Activated T-cell treated with anti-CD3 and anti-CD28 coated beads, Interleukin-2, amount 50 U/mL, for 1 hour (primary cell): ENCODE measurements at places on chromosomes 1 and 21.

GRCh38 chr1:6852136-6852890, 67.1 kb downstream of the CAMTA1 start:
- no peak for DNase-seq

DNA sequence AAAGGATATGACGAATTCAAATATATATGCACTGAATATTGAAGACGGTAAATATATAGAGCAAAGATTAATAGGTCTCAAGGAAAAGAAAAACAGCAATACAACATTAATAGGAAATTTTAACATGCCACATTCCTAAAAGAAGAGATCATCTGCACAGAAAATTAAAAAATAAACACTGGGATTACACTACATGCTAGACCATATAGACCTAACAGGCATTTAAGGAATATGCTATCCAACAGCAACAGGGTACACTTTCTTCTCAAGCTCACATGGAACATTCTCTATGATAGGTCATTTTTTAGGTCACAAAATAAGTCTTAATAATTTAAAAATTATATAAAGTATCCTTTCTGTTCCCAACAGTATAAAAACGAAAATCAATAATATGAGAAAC, 1038.3 kb downstream of the KCNT2 start:
- DNase-seq, result no peak

DNA sequence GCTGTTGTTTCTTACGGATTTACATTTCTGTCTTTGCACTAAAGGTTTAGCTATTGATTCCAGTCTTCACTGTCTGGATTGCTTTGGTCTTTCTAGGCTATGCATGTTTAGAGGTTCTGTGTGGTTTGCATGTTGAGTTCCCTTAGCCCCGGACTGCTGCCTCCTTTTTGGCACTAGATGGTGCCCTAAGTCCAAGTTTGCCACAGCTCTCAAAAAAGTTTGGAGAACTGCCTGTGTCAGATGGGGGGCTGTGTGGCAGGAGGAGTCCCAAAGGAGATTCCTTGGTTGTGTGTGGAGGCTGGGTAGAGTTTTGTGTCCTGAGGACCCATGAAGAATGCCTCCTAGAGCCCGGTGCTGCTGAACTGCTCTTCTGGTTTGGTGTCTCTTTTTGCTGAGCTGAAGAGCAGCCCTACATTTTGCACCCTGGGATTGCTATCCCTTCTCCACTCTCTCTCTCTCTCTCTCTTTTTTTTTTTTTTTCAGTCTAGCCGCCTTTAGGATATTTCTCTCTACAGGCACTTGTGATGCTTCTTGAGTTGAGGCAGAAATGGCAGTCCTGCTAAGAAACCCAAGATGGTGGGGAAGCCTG, 74.4 kb downstream of the PTGS2 start:
- peak; percentile 23 for DNase-seq

GRCh38 chr1:89261926-89262515, 10.6 kb downstream of the GBP5 start:
- no peak for DNase-seq

DNA sequence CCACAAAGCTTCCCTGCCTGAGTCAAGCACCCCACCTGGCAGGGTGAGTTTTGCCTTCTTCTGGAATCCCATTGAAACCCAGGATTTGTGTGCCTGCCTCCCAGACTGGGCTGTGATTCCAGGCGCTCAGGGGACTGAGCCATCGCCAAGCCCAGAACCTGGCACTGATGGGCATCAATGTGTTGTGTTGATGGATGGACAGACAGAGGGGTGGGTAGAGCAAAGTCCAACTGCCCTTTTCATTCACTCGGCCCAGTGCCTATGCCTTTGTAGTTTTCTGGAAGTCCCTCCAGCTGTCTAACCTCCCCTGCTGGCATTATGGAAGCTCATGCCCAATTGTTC, 66.0 kb upstream of the LAPTM5 start:
- DNase-seq, result no peak

DNA sequence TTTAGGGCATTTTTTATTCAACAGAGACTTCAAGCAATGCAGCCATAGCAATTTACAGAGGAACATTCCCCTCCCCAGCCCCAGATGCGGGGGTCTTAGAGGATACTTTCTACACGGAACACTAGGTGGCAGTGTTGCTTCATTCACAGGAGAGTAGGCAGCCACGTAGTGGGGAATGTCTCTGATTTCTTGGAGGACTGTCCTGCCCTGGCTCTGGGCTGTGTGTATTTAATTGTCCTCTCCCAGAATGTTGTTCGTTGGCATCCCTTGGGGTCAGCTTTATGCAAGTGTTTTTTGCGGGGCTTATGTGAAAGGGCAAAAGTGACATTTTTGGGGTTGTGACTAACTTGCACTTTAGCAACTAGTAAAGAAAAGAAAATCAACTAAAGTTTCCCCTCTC, 96.9 kb downstream of the PAPPA2 start:
- DNase-seq, result no peak

DNA sequence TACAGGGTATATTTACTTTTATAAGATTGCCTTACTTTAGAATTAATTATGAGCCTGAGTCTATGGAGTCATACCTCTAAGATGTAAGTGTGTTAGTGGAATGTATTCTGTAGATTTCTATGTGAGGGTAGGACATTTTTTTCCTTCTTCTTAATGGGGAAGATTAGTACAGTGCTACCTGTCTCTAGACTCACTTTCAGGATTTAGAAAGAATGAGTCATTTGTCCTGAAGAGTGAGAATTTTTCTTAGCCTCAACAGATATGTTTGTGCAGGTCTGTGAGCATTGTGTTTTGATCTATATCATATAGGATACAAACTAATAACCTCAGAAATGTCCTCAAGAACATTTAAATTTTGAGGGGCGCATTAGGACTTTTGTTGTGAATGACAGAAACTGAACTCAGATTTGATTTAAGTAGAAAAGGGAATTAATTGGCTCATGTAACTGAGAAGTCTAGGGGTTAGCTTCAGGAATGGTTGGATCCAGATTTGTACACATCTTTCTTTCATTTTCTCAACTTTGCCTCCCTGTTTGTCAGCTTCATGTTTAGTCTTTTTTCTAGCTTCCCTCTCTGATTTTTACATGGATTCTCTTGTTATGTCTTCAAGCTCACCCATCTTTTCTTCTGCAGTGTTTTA, 45.3 kb downstream of the TTC3 start:
- no peak for DNase-seq

- no peak for DNase-seq
Measured at GRCh38 chr1:170586321-170587252, 54.6 kb downstream of the GORAB start.

DNA sequence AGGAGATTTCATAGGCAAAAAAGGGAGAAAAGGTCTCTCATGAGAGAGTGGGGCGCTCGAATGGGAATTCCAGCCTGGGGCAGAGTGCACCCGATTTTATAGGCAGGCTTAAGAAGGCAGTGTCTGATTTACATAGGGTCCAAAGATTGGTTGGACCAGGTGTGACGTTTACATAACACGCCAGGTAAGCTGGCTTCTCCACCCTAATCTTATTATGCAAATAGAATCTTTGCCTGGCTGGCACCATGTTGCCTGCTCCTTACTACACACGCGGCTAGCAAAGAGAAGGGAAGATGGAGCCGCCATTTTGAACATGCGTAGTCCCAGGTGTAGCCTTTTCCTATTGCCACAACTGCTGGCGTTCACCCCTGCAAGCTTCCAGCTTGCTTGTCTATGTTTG, 103.7 kb downstream of the SLC16A1 start:
- DNase-seq, result no peak

DNA sequence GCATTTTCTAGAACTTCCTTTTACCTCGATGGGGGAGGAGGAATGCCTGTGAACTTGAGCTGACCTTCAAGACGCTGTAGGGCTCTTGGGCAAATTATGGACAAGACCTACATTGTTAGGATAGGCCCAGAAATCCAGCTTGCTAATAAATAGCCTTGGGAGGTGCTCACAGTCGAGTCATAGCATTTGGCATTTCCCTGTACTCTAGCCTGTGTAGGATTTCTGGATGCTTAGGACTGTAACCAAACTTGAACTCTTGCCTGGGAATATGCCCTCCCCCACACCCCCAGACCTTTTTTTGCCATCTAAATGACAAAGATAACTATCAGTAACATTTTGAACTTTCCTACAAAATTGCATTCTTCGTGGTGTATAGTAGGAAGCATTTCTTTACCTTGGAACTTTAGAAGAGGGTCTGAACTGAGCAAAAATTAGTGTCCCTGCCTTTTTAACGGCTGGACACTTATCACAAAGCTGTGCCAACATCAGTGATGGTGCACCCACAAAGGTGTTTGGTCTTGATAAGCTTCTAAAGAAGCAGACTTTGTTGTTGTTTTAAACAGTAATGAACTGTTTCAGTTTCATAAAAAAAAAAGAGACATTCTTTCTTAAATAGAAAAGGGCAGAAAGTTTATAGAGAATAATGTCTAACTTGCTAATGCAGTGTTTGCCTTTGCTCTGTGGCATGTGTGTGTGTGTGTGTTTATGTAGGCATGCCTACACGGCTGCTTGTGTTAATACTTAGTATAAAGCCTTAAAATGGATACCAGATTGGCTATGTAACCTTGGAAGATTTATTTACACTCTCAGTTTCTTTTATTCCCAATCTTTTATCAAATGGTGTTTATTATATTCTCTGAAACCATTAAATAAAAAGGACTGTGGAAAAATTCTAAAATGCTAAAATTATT, 88.2 kb downstream of the NFIA start:
- DNase-seq, result no peak

DNA sequence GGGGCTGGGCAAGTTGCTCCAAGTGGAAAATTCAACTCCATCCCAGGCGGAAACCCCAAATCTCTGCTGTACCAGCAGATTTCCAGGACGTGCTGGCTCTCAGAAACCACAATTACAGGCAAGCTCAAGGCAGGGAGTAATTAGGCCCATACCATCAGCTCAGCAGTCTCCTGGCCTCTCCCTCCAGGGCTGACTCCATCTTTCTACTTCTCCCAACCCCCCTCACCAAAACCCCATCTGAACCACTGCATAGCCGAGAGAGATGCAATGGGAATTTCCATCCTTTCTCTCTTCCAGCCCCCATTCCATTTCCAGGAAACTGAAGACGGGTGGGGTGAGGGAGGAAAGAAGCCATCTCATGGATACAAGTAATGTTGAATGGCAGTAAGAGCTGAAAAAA, 41.2 kb downstream of the ARHGEF11 start:
- DNase-seq, result no peak

- DNase-seq, result no peak
Measured at GRCh38 chr1:167698313-167698712, 23.5 kb upstream of the MPZL1 start.

- no peak for DNase-seq
Measured at GRCh38 chr1:7295946-7296345, 475.1 kb upstream of the VAMP3 start.

GRCh38 chr1:27341525-27342252, at the start of gene SYTL1:
Gene SYTL1, plus strand, starts transcription at chr1:27342022. Its CDS starts 3,313 bp downstream, at chr1:27345335.
- DNase-seq, result peak; percentile 75

DNA sequence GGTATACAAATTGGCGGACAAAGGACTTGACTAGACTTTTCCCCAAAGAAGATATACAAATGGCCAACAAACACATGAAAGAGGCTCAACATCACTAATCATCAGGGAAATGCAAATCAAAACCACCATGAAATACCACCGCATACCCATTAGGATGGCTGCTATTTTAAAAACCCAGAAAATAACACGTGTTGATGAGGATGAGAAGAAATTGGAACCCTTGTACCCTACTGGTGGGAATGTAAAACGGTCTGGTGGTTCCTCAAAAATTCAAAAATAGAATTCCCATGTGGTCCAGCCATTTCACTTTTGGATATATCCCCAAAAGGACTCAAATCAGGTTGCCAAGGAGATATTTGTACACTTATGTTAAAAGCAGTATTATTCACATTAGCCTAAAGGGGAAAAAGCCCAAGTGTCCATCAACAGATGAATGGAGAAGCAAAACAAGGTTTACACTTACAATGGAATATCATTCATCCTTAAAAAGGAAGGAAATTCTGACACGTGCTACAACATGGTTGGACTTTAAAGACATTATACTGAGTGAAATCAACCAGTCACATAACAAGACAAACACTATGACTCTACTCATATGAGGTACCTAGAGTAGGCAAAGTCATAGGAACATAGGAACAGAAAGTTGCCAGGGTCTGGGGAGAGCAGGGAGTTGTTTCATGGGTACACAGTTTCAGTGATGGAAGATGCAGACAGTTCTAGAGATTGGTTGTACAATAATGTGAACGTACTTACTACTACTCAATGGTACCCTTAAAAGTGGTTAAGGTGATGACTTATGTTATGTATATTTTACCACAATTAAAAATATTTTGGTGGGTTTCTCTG, 17.0 kb downstream of the CD34 start:
- no peak for DNase-seq

GRCh38 chr1:222970040-222970439, 155.2 kb downstream of the DISP1 start:
- no peak for DNase-seq

DNA sequence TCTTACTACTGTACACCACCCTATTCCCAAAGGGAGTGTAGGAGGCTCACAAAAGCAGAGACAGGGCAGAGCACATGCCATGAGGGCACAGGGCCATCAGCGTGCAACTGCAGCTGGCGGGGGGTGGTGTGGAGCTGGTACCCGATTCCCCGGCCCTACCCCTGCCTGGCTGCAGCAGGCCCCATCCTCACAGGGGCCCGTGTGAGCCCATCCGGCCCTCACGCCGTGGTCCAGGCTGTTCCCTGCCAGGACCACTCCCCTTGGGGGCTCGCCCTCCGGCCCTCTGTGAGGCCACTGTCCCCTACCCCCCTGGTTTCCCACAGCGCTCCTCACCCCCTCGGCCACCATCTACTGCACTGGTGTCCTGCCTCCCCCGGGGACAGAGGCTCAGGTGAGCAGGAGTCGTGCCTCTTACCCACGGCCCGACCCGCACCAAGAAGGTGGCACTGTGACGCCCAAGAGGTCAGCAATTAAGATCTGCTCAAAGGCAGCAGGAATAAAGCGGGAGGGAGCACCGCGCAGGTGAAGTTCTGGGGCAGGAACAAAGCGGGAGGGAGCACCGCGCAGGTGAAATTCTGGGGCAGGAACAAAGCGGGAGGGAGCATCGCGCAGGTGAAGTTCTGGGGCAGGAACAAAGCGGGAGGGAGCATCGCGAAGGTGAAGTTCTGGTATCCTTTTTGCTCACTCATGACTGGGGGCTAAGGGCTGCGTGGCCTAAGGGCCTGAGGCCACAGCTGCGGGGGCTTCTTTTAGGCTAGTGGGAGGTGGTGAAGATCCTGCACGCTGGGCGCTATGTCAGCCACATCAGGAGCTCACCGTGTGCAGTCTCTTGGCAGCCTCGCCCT, 3.9 kb downstream of the POFUT2 start:
- peak; percentile 13 for DNase-seq

- DNase-seq, result no peak
Measured at GRCh38 chr1:243416495-243416894, 160.7 kb downstream of the SDCCAG8 start.

DNA sequence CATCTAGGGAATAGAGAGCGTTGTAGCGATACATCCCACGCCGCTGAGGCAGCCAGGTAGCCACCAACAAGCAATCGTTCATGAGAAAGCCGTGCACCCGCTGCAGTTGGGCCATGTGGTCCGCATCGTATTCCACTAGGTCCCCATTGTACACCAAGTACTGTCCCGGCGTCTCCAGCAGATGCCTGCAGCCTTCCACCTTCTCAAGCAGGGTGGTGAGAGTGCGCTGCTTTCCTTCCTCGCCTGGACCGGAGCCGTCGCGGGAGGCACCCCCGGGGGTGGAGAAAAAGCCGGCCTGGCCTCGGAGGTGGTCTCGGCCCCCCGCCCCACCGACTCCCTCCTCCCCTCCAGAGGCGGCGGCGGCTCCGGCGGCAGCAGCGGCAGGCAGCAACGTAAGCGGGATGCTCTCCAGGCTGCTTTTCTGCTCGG, 595 bp downstream of the EXOC8 start:
- DNase-seq, result no peak
